ENCODE measurements at places on chromosomes 2 and 18. TPM values are rescaled to one million over a fixed set of nuclear protein-coding genes. Genes with fewer than 3 reads are reported as not detected.

PIKFYVE gene
- total RNA-seq, result 50.8 TPM

DNA sequence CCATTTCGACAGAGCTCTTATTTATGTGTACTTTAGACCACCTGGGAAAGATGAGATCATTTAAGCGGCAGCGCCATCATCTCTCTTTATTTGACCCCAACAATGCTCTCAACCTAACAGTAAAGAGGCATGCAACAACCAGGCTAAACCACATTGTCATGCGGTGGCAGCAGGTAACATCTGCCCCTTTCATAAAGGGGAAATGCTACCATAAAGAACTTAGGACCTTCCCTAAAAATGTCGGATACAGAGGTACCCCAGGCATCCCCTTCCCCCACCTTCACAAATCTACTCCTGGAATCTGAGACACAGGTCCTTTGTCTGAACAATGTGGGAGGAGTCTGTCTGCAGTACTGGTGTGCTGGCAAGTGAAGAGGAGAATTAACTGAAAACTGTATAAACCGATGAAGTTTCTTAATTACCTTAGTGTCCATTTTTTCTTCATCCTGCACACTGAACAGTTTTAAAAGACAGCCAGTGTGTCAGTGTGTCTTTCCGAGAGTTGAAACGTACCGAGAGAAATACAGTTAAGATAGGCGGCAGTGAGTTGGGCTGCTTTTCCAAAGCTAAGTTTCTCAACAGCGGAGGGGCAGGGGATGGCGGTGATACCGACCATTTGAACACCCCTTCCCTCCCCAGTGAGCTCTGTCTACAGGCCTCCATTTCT is 1.9 kb downstream of the MEX3C start:
- peak; percentile 74 for DNase-seq

SNORC gene
- 6.2 TPM for total RNA-seq

GRCh38 chr2:237895544-237896506 is 36.4 kb downstream of the RAMP1 start:
- DNase-seq, result peak; percentile 43

CNDP1 gene
- total RNA-seq, result 0.51 TPM

MOCOS gene
- total RNA-seq, result 0.66 TPM

LIMS3 gene
- 0.72 TPM for total RNA-seq

- DNase-seq, result peak; percentile 79
Observed at GRCh38 chr18:70288171-70288850, 534 bp upstream of the SOCS6 start.

BBS5 gene
- total RNA-seq, result 3.2 TPM

CERKL gene
- total RNA-seq, result not detected

MROH2A gene
- not detected for total RNA-seq

All from endodermal cell (in vitro differentiated cells).